ENCODE measurements at places on chromosomes 11 and 22.

- DNase-seq: no peak
Observed at GRCh38 chr22:50581031-50581949, 1.4 kb downstream of the CHKB start.

DNA sequence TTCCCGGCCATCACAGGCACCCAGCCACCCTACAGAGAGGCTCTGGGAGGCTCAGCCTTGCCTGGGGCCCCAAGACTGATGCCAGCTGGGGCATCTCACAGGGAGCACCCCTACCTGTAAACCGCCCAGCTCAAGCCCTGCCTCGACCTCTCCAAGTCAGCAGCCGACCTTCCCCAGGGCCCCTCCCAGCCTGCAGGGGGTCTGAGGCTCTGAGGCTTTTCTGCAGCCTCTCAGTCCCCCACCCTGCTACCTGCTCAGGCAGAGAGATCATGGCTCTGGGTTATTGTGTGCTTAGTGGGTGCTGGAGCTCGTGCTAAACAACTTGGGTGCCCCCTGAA is 23.1 kb upstream of the RTN4R start:
- DNase-seq: no peak

DNA sequence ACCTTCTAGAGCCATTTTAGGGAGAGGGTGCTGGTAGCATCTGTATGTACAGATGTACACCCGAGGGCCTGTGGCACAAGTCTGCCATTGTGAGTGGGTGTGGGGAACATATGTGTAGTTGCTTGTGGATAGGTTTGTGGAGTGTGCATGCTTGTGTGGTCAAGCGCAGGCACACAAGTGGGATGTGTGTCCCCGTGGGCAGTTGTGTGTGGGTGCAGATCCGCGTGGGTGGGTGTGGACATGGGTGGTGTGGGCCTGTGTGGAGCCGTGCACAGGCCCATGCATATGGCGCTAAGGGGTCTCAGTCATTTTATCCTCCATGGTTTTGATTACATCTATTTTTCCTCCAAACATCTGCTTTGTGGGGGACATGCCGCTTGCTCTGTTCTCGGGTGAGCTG is 28.8 kb downstream of the ALX4 start:
- DNase-seq: no peak

- DNase-seq: no peak
Observed at GRCh38 chr22:44691796-44692661, 10.0 kb upstream of the PRR5 start.

DNA sequence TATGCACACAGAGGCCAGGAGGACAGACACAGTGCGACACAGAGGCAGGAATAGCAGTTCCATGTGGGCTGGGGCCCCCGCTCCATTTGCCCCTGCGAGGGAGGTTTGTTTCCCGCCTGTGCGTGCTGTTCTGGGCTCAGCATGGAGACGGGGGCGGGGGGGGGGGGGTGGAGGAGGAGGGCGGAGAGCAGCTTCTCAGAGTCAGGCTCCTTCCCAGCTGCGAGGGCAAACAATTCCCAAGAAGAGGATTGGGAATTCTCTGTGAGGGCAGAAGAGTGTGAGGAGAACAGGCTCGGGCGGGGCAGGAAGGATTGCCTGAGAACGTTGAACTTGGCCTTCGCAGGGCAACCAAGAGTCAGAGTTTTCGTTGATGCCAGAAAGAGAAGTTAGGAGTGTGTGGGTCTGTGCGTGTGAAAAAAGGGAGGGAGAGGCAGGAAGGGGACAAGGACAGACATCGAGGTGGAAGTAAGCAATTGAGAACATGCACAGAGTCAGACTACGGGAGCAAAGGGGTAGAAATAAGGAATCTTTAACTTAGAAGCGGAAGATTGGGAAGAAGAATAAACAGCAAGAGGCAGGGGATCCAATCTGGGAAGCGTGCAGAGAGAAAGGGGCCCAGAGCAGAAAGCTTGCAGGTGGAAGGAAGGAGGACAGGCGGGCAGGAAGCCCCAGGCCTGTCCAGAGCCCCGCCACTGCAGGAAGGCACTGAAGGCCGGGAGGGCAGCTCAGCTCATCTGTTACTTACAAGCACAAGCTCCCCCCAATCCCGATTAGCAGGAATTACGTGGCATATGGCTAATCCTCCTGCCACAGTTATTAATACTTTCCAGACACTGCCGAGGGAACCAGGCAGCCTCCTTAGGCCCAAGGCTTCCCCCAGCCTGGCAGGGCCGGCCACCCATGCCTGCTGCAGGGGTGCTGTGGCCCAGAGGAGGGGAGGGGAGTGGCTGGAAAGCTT is 15.6 kb upstream of the JAM3 start:
- no peak for DNase-seq

DNA sequence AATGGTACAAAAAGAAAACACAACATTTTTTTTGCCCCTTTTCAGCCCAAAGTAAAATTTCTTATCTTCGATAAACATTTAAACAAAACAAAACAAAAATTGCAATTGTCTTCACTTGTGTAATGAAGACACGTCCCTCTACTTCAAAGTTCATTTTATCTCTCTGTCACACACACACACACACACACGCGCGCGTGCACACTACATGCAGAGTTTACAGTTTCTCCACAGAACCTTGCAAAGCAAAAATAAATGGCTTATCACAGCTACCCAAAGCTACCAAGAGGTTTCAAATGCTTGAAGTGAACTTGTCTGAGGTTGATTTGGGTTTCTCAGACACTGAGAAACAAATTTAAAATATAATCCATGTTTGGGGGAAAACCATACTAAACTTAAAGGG is 72.3 kb downstream of the ETS1 start:
- no peak for DNase-seq

DNA sequence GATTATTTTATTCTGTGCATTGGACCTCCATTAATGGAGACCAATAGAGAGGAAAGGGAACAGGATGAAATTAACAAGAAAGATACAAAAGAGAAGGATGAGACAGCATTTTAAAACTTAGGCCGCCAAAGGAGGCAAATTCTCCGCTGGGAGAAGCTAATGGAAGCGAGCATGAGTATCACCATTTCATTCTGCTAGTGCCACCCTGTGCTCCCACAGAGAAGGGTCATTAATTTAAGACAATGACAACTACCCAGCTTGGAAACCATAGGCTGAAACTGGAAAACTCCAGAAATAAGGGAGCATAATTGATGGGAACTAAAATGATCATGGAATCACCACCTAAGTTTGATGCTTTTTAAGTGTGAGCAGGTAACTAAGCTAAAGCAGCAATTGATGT is 69.2 kb downstream of the SLC36A4 start:
- no peak for DNase-seq

DNA sequence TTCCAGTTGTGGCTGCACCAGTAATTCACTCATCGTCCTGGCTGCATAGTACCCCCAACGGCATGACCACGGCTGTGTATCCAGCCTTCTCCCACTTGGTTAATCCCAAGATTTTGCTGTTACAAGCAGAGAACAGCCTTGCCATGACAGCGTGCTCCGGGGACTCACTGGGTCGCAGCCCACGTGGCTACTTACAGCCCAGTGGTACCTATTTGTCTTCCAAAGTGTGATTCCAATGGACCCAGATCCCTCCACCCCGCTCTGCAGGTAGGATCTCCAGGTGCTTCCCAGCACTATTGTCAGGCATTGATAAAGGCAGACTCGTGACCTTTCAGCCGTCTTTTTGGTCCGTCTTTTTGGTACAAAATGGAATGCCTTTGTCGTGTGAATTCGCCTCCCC is 119.0 kb upstream of the FGF3 start:
- no peak for DNase-seq

DNA sequence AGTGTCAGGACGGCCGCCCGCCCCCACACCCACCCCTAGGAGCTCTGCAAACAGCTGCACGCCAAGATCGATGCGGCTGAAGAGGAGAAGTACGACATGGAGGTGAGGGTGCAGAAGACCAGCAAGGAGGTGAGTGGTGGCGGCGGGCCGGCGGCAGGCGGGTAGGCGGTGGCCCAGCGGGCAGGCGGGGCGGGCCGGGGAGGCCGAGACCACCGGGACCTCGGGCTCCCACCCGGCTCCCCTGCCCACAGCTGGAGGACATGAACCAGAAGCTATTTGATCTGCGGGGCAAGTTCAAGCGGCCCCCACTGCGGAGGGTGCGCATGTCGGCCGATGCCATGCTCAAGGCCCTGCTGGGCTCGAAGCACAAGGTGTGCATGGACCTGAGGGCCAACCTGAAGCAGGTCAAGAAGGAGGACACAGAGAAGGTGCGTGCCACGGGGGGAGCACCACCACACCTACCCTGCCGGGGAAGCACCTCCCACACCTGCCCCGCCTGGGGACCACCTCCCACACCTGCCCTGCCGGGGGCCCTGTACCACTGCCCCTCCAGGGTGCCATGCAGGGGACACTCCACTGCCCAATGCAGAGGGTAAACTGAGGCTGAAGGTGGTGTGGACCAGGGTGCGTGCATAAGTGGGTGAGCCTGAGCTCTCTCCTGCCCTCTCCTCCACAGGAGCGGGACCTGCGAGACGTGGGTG is 2.1 kb downstream of the TNNI2 start:
- no peak for DNase-seq

Measured in activated naive CD8-positive, alpha-beta T cell treated with anti-CD3 and anti-CD28 coated beads for 36 hours (primary cell).